Kidney tubule cell (primary cell): ENCODE measurements at places on chromosomes 6 and 20.

DNA sequence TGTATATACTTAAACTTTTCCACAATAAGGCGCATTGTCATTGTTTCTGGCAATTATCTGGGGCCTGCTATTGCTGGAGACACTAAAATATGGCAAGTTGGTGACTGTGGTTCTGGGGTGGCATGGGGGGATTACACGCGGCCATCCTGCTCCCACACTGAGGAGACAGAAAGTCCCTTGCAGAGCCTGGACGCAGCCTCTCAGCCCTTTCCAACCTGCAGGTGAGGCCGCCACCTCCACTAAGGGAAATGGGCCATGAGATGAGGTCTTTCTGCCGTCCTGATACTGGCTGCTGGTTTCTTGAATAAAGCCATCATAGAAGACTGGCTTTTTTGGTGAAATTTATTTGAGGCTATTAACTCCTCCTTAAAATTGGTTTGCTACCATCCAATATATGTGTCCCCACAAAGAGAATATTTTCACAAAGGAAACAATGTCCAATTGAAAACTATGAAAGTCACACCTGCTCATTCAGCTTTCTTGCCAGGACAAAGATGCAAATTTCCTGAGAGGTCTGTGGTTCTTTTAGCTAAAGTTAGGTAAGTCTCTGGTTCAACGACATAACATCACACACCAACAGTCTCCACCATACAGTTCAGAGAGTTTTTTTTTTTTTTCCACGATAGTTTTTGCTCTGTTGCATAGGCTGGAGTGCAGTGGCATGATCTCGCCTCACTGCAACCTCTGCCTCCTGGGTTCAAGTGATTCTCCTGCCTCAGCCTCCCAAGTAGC, 13.0 kb downstream of the TXNDC5 start:
- DNase-seq, result no peak

- peak; percentile 8 for DNase-seq
Measured at GRCh38 chr6:40693768-40694167, 106.6 kb upstream of the LRFN2 start.

DNA sequence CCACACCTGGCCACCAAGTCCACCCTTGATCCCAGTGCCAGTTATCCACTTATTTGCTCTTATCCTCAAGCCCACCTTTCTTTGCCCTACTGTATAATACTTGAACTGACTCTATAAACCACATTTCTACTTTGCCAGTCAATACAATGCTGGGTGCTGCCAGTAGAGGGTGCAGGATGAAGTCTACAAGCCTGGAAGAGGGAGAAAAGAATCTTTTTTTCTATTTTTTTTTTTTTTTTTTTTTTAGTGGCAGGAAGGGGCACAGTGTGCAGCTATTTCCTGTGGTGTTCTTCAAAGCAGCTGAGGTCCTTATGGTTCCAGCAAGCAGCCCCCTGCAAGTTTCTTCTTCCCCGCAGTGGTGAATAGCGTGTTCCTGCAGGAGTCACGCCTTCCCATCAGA, 22.2 kb upstream of the GABRR1 start:
- no peak for DNase-seq

GRCh38 chr20:63702751-63703470, 4.9 kb downstream of the ARFRP1 start:
- no peak for DNase-seq
